ENCODE measurements at places on chromosomes 11 and 22.

GRCh38 chr11:65434667-65435410 lies 12.2 kb downstream of the NEAT1 start:
- no peak for DNase-seq

DNA sequence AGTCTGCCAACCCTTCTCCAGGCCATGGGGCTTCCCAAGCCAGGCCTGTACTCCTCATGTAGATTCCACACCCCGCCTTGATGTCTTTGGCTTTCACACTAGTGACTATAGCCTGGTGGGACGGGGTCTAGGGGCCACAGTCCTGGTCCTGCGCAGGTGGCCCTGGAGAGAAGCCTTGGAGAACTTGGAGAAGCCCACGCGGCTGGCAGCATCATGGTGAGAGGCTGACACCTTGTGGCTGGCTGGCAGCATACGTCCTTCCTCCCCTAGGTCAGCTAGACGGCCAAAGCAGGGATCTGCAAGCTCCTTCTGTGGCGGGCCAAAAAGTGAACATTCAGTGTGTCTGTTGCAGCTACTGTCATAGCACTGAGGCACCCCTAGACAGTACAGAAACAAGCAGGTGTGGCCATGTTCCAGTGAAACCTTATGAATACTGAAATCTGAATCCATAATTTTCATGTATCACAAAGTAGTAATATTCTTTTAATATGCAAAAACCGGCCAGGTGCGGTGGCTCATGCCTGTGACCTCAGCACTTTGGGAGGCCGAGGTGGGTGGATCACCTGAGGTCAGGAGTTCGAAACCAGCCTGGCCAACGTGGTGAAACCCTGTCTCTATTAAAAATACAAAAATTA lies 42.0 kb downstream of the FAM83F start:
- peak; percentile 66 for DNase-seq

GRCh38 chr22:27748349-27748748 lies 53.2 kb downstream of the MN1 start:
- no peak for DNase-seq

- DNase-seq = no peak
These were observed 3.0 kb downstream of the INPPL1 start for GRCh38 chr11:72227316-72228228.

- DNase-seq = peak; percentile 18
These were observed 4.6 kb downstream of the NLRP6 start for GRCh38 chr11:282630-283360.

DNA sequence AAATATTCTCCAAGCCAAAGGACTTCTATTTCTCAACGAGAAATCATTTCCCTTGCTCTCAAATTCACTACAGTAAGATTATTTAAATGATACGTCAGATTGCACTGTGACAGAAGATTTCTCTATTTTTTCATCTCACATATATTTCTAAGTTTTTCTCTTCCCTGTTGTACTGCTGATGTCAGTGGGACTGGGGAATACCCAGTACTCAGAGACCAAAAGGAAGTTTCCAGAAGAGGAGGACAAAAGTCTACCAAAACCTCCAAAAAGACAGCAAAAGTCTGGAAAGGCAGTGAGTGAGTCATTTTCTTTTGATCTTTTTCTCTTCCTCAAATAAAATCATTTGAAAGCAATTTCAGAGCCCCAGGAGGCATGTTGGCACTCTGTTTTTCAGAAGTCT lies 149.8 kb upstream of the PITPNB start:
- no peak for DNase-seq

GRCh38 chr11:64207256-64208085 lies 950 bp downstream of the FERMT3 start:
- peak; percentile 97 for DNase-seq

GRCh38 chr22:39943953-39944872 lies 16.0 kb upstream of the TMA7B start:
- no peak for DNase-seq

DNA sequence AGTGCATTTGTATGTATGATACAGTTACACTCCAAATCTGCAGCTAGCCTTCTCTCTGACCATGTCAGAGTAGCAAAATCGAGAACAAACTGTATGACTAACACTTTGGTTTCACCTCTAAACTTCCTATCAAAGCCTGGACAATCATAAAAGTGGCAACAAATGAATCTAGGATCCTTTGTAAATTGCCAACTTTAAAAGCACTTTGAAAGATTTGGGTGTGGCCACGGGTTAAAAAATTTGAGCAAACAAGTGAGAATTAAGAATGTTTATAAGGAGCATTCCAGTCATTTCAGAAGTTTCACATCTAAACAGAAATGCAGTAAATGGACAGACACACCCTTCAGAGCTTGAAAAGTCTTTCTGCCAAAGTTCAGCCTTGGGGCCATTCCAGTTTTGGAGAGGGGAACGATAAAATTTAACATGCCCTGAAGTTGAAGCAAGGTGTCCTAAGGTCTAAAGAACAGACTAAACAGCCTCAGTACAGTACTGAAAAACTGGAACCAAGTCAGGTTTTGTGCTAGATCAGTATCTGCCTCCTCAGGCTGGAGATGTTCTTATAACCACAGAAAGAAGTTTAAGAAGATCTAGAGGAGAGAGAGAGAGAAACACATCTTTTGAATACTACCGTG lies 181.9 kb upstream of the BDNF start:
- no peak for DNase-seq

- DNase-seq = no peak
These were observed 48.9 kb downstream of the POLD3 start for GRCh38 chr11:74641289-74641688.

DNA sequence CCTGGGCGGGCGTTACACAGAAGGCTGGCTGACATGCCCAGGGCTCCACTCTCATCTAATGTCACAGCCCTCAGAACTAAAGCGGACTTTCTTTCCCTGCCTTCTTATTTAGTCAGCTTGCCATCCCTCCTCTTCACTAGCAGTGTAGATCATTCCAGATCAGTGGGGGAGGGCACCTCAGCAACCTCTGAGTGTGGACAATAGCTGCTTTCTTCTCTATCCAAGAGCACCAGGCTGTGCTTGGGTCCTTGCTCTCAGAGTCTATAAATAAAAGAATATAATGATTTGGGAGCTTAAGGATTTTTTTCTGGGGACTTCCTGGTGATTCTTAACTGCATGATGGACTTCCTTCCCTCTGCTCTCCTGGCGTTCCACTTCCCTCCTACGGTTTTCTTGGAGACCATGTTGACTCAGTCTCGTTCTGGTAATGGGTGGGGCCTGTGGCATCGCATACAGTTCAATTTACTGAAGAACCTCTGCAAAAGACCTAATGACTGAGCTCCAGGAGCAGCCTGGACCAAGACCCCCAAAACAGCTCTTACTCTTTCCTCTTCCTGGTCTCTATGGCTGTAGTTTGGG lies 2.9 kb upstream of the HMBS start:
- no peak for DNase-seq

DNA sequence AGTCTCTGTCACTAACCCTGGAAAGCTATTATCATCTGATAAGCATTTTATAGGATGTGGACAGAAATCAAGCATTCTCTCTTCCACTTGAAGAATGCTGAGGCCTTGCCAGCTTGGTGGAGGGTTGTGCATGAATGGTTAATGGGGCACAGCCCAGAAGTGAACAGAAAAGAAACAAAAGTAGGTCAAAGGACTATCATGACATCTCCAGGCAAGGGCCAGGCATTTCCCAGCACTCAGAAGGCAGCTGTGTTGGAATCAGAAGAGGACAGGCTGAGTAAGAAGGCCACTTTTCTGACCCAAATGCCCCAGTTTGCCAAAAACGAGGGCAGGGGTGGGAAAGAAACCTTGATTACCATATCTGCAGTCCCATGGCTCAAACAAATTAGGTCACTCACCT lies 12.4 kb downstream of the TENM4 start:
- no peak for DNase-seq

DNA sequence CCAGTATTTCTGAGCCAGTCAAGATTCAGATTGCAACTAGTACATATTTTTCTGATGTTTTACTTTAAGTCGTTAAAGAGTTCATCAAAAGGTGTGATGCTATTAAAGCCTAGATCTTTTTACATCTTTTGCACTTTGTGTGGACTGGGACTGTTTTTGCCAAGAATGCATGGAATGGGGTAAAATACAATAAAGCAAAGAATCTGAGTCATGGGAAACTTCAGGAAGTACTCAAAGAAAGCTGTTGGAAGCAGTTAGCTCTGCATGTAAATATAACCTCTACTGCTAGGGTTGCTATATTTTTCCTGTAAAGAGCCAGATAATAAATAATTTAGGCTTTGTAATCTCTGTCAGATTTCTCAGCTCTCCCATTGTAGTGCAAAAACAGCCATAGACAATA lies 20.9 kb downstream of the ATXN10 start:
- DNase-seq = no peak
